ENCODE measurements at places on chromosomes 16 and 17.

GRCh38 chr17:40993839-40994238 lies at the start of gene KRTAP3-3:
KRTAP3-3 (minus strand) TSS chr17:40994164; CDS start chr17:40994097, 67 bp downstream.
- DNase-seq, result no peak

GRCh38 chr17:49063652-49064051 lies 66.5 kb downstream of the IGF2BP1 start:
- DNase-seq, result peak; percentile 35

DNA sequence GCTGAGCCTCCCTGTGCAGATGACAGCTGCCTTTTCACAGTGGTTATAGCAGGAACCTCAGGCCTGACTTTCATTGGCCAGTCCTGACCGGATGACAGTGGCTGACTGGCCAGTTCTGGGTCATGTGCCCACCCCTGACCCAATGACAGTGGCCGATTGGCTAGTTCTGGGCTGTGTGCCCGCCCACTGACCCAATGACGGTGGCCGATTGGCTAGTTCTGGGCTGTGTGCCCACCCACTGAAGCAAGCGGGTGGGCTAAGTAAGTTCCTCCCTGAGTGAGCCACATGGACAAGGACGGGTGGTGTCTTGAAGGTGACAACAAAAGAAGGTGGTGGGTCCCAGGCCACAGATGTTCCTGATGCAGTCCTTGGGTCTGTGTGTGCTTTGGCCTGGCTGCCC lies 9.5 kb downstream of the DEF8 start:
- DNase-seq, result no peak

DNA sequence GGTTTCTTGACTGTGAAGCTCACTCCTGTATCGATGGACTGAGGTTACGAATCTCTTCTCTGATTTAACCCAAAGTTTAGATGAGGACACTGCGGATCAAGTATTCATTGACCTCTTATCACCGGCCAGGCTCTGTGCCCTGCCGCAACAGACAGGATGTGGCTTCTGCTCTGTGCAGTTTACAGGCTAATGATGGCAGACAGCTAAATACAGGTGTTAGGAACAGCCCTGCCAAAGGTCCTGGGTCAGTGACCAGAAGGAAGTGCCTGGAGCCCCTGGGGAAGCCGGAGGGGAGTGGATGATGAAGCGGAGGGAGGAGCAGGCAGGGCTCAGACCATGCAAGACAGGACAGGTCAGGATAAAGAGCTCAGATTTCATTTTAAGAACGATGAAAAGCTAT lies 44.4 kb downstream of the HAPSTR1 start:
- no peak for DNase-seq

DNA sequence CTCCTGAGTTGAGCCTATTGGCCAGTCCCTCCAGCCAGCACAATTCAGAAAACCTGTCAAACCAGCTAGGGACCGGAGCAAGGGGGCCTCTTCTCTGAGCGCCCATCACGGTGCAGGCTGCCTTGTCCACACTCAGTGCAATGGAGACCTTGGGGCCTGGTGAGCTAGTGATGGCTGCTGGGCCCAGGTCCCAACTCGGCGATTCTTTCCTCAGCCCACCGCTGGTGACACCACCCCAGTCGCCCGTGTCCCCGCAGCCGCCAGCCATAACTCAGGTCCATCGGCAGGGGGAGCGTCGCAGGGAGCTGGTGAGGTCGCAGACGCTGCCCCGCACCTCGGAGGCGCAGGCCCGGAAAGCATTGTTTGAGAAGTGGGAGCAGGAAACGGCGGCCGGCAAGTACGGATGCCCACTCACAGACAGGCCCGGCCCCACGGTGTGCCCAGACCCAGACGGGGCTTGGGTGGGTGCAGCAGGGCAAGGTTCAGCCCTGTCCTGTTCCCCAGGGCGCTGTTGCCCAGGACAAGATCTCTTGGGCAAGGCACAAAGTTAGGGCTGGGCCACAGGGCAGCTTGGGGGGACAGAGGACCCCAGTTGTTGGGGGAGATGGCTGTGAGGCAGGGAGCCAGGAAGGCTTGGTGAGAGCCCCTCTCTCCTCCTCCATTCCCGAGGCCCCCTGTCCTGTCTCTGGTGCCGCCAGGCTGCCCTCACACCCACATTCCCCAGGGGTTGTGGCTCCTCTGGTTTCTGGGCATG lies 10.8 kb downstream of the SMTNL2 start:
- DNase-seq, result no peak

GRCh38 chr17:38747463-38748148 lies 530 bp downstream of the PCGF2 start:
- DNase-seq, result no peak

- DNase-seq, result no peak
Measured at GRCh38 chr17:41917679-41918313, 955 bp downstream of the ACLY start.

GRCh38 chr17:44334727-44335126 lies 10.1 kb upstream of the SLC25A39 start:
- no peak for DNase-seq

DNA sequence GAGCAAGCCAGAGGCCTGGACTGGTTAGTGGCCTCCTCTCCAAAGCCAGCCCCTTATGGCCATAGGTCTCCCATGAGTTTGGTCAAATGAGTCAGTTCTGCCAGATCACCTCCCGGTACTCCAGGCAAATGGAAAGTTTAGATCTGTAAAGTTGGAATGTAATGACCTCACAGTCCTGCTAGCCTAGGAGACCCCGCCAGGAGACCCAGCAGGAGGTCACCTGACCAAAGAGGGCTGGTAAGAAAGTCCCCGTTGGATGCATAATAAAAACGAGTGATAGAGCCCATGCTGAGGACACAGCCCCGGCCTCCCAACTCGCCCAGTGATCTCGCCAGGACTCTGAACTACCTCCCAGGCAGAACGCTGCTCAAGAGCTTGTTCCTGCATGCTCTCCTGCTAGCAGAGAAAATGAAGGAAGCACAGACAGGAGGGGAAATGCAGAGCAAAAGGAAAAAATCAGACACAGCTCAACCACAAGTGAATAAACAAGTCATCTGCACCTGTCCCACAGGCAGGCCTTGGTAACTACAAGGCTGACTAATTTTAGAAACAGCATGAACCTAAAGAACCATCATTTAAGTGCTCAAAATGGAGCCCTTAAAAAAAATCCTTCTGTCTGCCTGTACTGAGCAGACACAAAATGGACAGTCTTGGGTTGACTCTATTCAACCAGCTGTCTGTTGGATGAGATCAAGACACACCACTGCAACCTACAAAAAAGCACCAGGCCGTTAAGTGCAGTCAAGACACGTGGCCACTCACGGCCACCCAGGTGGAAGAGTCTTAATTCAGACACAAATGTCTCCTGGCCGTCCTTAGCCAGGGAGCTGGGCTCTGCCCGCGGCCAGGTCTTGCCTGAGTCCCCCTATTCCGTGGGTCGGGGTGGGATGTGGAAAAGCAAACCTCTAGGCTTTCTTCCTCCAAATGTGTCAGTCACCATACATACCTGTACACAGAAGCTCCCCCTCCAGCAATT lies 9.2 kb downstream of the CDIP1 start:
- DNase-seq, result no peak

DNA sequence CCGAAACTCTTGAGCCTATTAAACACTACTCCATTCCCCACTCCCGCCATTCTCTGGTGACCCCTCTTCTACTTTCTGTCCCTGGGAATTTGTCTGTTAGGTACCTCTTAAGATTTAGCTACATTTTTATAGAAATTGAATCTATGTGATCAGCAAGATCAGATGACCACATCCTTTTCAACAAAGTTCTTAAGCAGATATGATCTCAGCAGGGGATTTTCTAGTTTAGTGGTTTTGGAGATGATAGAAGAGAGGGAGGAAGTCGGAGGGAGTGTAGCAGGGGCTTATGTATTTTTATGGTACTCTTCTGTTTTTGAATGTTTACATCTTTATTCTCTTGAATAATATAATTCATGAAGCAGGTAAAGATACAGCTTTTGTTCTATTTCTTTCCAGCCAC lies 40.8 kb downstream of the RPA1 start:
- DNase-seq, result no peak

- DNase-seq, result no peak
Measured at GRCh38 chr16:1003391-1004347, 22.1 kb downstream of the SOX8 start.

DNA sequence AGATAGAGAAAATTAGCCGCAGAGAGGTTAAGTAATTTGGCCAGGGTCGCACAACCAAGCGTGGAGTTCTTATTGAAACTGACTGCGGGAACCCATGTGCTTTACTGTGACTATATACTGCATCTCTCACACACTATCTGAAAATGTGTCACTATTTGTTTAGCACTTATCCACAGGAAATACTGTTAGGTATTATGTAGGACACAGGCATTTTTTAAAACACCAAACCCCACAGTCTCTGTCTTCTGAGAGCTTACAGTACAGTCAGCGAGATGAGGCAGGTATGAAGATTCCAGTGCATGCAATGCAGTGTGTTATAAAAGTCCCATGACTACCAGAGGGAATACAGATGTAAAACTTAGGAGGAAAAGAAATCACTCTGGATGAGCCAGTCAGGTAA lies 11.3 kb downstream of the RBL2 start:
- DNase-seq, result no peak

DNA sequence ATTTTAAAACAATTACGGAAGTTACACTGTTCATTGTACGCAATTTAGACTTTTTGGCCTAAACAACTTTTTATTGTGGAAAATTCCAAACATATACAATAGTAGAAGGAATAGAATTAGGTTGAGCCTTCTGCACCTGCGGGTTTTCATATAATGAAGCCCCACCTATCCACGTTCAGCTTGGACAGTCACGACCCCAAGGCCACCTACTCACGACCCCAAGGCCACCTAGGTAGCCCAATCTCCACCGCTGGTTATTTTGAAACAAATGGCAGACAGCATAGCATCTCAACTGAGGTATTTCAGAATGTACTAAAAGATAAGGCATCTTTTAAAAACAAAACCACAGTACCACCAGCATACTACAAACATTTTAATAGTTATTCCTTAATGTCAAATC lies 631 bp downstream of the NLRC5 start:
- no peak for DNase-seq

DNA sequence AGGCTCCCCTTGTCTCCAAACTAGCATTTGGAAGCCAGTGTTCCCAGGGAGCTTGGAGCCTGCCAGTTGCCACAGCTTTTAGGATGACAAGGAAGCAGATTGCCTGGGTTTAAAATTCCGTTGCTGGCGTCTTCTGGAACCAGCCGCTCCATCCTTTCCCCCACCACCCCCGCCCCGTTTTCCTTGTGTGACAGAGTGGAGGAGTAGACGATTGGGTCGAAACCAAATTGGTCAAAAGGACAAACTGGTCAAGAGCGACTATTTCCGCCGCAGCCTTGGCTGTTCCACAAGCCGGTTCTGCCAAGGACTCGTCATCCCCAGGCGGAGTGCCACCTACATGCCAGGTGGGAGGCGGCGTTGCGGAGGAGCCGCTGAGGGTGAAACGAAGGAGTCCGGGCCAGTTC lies 91.1 kb downstream of the RPA1 start:
- DNase-seq, result peak; percentile 14

- DNase-seq, result peak; percentile 90
Measured at GRCh38 chr16:57623251-57624043, 5.0 kb upstream of the ADGRG1 start.

GRCh38 chr17:78173097-78173715 lies 4.8 kb downstream of the SYNGR2 start:
- DNase-seq, result no peak

DNA sequence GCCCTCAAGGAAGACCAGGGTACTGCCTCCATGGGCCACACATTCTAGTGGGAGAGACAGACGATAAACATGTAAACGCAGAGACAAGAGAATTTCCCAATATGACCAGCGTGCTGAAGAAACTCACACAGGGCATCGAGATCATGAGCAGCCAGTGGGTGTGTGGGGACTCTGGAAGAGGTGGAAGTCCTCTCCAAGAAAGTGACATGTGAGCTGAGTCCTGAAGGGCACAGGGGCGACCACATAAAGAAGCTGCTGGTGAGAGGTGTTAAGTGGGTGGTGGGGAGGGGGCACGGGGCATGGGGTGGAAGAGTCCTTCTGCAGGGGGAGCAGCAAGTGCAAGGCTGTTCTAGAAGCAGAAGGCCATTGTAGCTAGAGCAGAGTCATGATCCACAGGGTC lies 21.0 kb upstream of the RAP1GAP2 start:
- no peak for DNase-seq

DNA sequence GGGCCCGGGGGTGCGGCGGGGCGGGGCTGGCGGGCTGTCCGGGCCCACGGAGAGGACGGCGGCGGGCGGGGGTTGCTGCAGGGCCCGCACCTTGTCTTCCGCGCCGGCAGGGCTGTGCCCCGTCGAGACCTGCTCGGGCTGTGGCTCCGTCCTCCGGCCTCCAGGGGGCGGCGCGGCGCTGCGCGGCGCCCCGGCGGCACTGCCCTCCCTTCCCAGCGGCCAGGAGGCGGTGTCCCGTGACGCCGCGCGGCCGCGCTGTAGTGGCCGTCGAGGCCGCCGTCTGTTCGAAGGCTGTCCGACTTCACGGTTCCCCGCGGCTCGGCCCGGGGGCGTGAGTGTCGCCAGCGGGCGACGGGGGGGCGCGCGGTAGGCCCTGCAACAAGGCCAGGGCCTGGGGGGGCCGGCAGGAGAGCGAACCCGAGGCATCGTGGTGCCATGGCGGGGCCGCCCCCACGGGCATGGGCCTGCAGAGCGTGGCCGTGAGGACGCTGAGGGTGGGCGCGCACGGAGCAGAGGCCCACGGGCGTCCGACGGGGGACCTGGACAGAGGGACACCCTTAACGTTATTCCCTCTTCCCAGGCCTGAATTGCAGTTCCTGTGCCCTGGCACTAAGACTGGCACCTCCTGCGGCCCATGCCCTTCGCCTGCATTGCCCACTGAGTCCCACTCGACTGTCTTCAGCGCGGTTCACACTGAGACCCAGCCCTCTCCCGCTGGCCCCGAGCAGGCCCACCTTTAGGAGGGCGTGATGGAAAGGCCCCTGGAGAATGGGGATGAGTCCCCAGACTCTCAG lies at the start of gene PLEKHG4:
TSS of gene PLEKHG4 (plus strand) at position 237 of the 794 bp plus-strand sequence. CDS start at position 750, 513 bp downstream.
- no peak for DNase-seq

DNA sequence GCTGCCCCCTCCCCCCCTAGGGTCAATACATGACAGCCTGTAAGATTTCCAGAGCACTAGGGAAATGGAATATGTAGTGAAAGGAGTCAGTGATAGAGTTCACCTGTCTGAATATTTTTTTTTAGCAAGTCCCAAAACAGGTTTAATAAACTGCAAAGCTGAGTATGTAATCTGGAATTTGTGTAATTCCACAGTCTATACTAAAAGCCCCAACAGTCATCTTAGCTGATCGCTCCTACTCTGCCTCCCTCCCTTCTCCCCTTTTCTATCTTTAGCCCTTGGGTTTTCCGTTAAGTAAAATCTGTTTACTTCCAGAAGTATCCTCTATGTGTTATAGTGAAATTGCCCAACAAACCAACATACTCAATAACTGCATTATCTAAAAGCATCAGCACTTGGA lies 3.5 kb downstream of the CDH13 start:
- no peak for DNase-seq

DNA sequence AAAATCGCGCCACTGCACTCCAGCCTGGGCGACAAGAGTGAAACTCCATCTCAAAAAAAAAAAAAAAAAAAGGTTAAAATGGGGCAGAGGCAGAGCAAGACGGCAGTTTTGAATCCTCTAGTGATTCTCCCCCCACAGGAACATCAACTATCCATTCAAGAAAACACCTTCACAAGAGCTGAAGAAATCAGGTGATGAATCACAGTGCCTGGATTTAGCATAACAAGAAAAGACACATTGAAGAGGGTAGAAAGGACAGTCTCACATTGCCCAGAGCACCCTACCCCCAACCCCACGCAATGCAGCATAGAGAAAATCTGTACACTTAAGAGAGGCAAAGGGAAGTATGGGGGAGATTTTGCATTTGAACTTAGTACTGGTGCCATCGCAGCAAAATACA lies 28.8 kb upstream of the RNF43 start:
- DNase-seq, result no peak

- DNase-seq, result no peak
Measured at GRCh38 chr17:7460850-7461660, 16.2 kb downstream of the CHRNB1 start.

GRCh38 chr16:70494202-70494770 lies 29.1 kb downstream of the COG4 start:
- no peak for DNase-seq
